ENCODE measurements at places on chromosomes 12 and 14.

GRCh38 chr14:80136358-80136757 is 74.9 kb downstream of the DIO2 start:
- DNase-seq: peak; percentile 4

- no peak for DNase-seq
Observed at GRCh38 chr12:54238531-54238930, 41.4 kb downstream of the CBX5 start.

DNA sequence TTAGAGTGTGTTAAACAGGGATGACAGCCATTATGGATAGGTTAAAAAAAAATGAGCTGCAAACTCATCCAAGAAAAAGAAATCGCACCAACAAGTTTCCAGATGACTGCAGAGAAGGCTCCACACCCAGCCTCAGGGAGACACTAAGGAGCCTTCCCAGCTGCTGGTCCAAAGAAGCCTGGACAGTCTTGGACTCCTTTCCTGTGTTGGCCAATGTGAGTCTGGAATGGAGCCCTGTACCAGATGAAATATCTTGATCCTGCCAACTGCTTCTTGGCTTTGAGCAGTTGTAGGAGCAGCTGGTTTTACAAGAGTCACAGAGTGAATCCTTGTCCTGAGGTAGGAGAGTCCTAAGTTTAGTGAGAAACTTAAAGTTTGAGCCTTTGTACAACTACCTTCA is 44.5 kb downstream of the SLC38A1 start:
- no peak for DNase-seq

DNA sequence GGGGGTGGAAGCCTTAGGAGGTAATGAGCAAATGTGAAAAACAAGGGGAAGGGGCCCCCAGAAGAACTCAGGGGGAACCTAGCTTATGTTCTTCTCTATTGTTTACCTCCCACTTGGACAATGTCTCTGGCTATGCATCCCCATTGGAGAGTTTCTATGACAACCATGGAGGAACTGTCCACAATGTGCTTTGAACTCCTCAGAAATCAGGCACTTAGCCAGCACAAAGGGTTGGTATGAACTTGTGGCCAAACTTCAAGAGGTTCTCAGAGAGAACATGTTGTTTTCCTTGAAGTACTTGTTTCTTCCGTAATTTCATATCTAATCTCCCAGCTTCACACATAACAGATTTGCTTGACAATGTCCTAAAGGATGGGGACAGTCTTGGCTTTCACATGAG is 202.8 kb upstream of the PELI2 start:
- DNase-seq: no peak

- no peak for DNase-seq
Observed at GRCh38 chr14:58823312-58823711, 185.6 kb downstream of the DACT1 start.

DNA sequence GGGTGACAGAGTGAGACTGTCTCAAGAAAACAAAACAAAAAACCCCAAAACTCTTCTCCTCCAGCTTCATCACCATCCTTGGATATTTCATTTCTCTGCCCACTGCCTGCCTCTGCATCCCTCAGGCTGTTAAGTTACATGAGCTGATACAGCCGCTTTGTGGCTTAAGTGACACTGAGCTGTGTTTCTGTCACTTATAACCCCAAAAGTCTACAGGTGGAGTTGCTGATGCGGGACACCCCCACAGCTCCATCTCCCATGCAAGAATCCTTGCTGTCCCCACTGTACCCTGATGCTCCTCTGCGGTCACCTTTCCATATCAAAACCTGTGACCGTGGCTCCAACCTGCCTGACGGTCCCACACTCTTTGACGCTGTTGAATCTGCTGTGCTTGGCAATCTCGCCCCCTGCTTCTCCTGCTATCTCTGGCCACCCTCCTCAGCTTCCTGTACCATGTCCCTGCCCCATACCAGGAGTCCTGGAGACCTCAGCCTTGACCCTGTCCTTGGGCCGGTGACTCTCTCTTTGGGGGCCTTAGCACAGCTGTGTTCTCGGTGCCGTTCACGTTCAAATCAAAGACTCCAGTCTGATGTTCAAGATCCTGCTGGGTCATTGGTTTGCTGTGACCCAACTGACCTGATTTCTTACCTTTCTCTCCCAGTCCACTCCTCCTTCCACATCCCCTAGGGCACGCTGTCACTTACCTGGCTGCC is 20.3 kb downstream of the HVCN1 start:
- no peak for DNase-seq

DNA sequence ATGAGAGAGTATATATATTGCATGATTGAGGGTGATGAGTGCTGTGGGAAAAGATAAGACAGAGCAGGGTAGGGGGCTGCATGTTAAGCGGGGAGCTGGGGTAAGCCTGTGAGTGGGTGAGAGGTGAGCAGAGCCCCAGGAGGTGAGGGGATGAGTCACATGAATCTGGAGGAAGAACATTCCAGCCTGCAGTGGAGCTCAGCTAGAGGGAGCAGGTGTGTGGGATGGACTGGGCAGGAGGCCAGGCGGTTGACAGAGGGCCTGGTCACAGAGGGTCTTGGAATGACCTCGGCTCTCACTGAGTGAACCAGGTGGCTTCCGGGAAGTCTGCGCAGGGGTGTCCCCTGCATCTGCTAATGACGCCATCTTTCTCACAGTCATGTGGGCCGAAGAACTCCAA is 44.4 kb downstream of the GIT2 start:
- no peak for DNase-seq
